ENCODE measurements at places on chromosomes 2 and 18.
A peak's percentile ranks its signal among the peaks of the same experiment; 100 is the strongest.

DNA sequence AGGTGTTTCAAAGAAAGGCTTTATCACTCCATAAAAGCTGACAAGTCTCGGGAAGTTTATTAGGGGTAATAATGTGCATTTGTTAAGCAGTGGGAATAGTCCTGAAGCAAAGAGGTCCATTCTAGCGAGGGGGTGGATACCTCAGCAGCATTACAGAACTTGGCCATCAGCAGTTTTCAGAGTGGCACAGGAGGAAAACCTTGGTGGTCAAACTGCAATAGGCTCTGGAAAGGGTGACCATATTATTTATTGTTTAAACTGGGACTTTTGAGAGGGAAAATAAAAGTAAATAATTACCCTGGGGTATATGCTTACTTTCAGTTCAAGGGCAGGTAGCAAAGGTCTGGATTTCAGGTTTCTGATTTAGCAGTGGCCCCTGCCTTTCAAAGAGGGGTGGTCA, 115.5 kb upstream of the KLHL14 start:
- H3K4me1 ChIP-seq: peaks cover 12% of the 10 kb centered on the region
- no peak for DNase-seq
- H3K27me3 ChIP-seq: no peaks in the 10 kb centered on the region
- H3K36me3 ChIP-seq: no peaks in the 10 kb centered on the region
- H3K27ac ChIP-seq: no peak overlapping the region

- no peak for DNase-seq
- peaks cover 25% of the 10 kb centered on the region for H3K4me1 ChIP-seq
- H3K27me3 ChIP-seq: no peaks in the 10 kb centered on the region
- no peak overlapping the region for H3K4me3 ChIP-seq
- H3K36me3 ChIP-seq: peaks cover 14% of the 10 kb centered on the region
Observed at GRCh38 chr18:21761471-21762115, 21.0 kb downstream of the MIB1 start.

GRCh38 chr2:218743068-218743467, 32.4 kb downstream of the TTLL4 start:
- H3K27ac ChIP-seq: no peak overlapping the region
- DNase-seq: no peak
- H3K36me3 ChIP-seq: peaks cover 49% of the 10 kb centered on the region
- no peak overlapping the region for H3K4me3 ChIP-seq

DNA sequence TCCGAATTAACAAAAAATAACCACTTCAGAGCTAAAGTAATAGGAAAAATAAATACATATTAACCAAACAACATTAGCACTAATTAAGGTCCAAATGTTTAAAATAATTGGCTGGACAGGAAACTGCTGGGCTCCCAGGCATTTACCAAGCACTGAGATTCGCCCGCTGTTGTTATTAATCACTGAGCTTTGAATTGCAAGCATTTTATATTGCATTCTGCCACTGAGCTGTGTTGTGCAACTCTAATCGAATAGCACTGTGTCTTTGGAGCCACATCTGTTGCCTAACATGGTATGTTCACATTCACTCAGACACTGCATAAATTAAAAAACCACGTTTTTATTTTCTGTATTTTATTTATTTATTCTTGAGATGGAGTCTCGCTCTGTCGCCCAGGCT, 88.9 kb downstream of the SOWAHC start:
- no peaks in the 10 kb centered on the region for H3K27me3 ChIP-seq
- H3K36me3 ChIP-seq: no peaks in the 10 kb centered on the region
- H3K4me1 ChIP-seq: peaks cover 44% of the 10 kb centered on the region
- DNase-seq: no peak

DNA sequence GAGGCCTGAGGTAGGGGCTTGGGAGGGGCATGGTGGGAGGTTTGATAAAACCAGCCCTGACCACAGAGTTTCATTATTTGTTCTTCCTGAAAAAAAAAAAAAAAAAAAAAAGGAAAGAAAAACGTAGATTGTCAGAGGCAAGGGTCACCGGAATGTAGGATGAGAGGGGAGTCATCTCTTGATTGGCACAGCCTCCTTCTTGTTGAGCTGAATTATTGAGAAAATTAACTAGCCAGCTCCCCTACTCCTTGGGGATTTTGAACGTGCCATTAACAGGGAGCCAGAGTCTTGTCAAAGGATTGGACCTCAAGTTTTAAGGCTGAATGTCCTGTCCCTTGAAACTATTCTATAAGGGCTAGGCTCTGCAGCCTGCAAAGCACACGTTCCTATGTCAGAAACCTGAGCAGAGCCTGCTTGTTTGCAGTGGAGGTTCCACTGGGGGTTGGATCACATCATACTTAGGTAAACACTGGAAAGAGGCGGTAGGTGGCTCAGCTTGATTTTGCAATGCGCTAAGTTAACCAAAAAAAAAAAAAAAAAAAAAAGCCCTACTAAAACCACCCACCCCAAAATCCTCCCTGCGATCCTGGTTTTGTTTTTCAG, 2.3 kb downstream of the INHBB start:
- DNase-seq: no peak
- no peaks in the 10 kb centered on the region for H3K36me3 ChIP-seq
- H3K4me1 ChIP-seq: peaks cover 25% of the 10 kb centered on the region
- peak overlapping the region; percentile 83 for H3K4me3 ChIP-seq
- no peak overlapping the region for H3K27ac ChIP-seq
- H3K27me3 ChIP-seq: peaks cover 60% of the 10 kb centered on the region

DNA sequence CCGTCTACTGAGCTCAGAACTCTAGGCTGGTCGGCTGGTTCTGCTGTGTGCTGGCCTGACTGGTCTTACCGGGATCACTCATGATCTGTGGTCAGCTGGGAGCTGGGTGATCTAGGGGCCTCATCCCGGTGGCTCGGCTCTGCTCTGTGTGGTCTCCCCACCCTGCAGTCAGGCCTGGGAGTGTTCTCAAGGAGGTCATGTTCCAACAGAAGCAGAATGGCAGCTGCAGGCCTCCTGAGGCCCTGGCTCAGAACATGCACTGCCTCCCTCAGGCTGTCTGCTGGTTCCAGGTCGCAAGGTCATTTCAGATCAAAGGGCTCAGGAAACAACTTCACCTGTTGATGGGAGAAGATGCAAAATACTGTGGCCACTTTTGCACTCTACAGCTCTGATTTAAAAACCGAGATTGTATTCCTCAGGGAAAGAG, 81.1 kb upstream of the RFX8 start:
- no peaks in the 10 kb centered on the region for H3K36me3 ChIP-seq
- peaks cover 29% of the 10 kb centered on the region for H3K4me1 ChIP-seq
- no peak overlapping the region for H3K27ac ChIP-seq

DNA sequence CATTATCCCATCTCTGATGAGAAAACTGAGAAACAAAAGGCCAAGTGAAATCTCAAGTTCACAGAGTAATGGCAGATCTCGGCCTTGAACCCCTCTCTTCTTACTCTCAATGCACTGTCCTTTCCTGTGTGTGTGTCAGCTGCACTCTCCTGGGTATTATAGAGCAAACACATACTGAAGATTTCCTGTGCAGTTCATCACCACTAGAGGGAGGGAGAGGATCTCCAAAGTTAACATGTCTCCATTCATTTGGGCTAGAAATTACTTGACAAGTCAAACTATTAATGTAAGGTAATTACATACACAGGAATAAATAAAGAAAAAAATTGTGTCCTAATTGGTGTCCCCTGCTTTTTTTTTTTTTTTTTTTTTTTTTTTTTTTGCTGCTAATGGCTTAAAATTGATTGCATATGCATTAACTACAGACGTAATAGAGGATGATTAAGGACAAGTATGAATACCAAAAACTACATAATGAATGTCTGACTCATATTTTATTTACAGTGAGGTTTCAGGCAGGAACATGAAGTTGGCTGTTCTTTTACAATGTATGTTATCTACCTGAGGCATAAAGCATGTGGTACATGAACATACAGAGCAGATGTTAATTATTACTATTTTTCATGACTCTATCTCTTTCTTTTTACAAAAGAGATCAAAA, 269.2 kb downstream of the NYAP2 start:
- H3K27ac ChIP-seq: no peak overlapping the region
- H3K27me3 ChIP-seq: peaks cover 10% of the 10 kb centered on the region
- no peak for DNase-seq

Data from type B pancreatic cell (in vitro differentiated cells).